Smooth muscle cell of the brain vasculature (primary cell): ENCODE measurements at places on chromosomes 7 and 10.

DNA sequence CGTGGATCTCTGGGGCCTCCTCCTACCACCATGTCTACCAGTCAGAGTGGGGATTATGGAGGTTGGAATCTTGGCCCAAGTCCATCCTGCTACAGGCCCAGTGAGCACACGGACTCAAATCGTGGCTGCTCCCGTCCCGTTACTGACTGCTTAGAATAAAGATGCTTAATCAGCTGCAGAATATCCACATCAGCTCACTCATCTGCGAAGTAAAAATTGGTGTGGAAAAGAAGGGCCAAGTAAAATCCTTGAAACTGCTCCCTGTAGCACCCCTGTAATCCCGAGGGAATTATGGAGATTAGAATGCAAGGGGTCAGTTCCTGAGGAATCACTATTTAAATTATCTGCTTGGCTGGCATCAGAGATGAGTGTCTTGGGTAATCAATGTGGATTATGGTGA lies 13.0 kb upstream of the HTR5A start:
- DNase-seq = no peak

- no peak for DNase-seq
These were observed 100.5 kb downstream of the GLCCI1 start for GRCh38 chr7:8068892-8069686.

DNA sequence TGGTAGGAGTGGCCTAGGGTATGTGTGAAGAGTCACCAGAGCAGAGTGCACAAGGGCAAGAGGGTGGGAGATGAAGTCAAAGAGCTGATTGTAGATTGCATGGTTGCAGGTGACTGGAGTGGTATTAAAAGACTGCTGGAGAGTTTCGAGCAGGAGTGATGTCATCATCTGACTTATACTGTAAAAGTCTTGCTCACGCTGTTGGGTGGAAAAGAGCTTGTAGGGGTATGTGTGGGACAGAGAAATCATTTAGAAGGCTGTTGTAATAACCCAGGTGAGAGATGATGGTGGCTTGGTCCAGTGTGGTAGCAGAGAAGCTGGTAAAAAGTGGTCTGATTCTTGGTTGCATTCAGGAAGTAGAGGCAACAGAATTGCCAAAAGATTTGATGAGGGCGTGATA lies 184.1 kb downstream of the ABCA13 start:
- DNase-seq = no peak

GRCh38 chr7:13386741-13387140 lies 602.7 kb downstream of the ETV1 start:
- no peak for DNase-seq

DNA sequence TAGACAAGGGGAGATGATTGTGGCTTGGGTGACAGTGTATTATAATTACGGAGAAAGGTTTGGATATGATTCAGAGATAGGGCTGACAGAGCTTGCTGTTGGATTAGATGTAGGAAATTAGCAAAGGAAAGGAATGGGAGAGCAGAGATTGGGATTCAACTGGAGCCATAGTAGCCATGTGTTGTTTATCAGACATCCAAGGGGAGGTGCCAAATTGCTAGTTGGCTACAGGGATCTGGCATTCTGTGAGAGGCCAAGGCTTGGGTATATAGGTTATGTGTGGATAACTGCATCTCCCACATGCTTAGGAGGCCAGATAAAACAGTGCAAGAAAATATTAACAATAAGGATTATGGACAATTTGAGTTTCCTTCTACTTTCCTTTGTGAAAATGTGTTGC lies 34.9 kb downstream of the CSGALNACT2 start:
- DNase-seq = no peak

GRCh38 chr7:31126976-31127375 lies 74.9 kb downstream of the ADCYAP1R1 start:
- DNase-seq = peak; percentile 7
